ENCODE measurements at places on chromosomes 11 and 22. TPM values are rescaled to one million over a fixed set of nuclear protein-coding genes. Genes with fewer than 3 reads are reported as not detected.

DNA sequence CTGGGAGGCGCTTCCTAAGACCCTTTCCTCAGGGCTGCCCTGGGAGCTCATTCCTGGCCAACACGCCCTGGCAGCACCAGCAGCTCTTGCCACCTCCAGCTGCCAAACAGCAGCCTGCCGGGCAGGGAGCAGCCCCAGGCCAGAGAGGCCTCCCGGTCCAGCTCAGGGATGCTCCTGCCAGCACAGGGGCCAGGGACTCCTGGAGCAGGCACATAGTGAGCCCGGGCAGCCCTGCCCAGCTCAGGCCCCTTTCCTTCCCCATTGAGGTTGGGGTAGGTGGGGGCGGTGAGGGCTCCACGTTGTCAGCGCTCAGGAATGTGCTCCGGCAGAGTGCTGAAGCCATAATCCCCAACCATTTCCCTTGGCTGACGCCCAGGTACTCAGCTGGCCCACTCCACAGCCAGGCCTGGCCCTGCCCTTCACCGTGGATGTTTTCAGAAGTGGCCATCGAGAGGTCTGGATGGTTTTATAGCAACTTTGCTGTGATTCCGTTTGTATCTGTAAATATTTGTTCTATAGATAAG lies 7.6 kb downstream of the SLC39A13 start:
- DNase-seq: peak; percentile 89

DNA sequence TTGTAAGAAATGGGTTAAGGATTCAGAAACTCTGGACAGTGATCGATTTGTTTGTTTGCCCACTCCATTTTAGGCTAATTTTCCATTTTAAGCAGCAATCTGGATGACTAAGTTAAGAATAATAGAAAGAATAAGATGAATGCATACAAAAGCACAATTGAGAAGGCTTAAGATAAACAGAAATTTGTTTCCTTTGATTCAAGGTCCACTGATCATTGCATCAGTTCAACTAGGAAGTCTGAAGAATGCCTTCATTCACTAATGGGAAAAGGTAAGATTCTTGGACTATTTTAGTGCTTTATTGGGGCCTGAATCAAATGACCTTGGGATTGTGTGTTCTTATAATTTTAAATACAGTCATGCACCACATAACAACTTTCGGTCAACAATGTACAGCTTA lies 140.8 kb downstream of the CADM1 start:
- no peak for DNase-seq

DNA sequence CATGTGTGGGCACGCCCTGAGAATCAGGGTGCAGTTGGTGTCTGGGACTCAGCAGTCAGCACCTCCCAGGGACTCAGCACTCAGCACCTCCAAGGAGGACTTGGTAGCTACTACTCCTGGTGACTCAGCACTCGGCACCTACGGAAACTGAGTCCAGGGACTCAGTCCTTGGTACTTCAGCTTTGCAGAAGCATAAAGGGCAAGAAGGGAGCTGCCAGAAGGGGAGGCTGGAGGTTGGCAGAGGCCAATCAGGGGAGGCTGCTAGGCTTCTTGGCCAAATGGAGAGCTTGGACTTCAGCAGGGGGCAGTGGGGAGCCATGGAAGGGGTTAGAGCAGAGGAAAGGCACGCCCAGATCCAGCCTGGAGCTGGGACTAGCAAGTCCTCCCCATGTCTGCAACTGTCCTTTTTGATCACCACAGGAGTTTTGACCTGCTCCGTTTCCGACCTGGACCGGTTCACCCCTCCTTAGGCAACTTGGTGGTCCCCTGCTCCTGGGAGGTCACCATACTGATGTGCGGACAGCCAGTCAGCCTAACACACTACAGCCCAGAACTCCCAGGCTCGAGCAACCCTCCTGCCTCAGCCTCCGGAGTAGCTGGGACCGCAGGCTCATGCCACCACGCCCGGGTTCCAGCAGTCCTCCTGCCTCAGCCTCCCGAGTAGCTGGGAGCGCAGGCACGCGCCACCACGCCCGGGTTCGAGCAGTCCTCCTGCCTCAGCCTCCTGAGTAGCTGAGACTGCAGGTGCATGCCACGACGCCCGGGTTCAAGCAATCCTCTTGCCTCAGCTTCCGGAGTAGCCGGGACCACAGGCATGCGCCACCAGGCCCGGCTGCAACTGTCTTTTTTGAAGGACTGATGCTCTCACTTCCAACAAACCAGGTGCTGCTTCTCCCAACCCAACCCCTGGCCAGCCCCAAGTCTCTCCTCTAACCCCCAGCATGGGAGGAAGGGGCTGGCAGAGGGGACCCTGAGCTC lies 1.5 kb downstream of the ANO9 start:
- peak; percentile 56 for DNase-seq

- no peak for DNase-seq
These were observed 14.3 kb downstream of the CSNK1E start for GRCh38 chr22:38302906-38303305.

GRCh38 chr11:12540913-12541582 lies 133.2 kb upstream of the TEAD1 start:
- DNase-seq: no peak

GRCh38 chr22:22098457-22099193 lies 116.0 kb upstream of the TOP3B start:
- no peak for DNase-seq

- no peak for DNase-seq
These were observed 2.3 kb upstream of the WEE1 start for GRCh38 chr11:9571071-9571762.

- no peak for DNase-seq
These were observed 204.2 kb upstream of the TBCEL start for GRCh38 chr11:120819437-120820365.

- no peak for DNase-seq
These were observed 52.6 kb downstream of the RDX start for GRCh38 chr11:110243791-110244190.

- DNase-seq: peak; percentile 83
These were observed 84.8 kb downstream of the TP53I11 start for GRCh38 chr11:44865866-44866272.

GRCh38 chr22:19036523-19037273 lies 85.5 kb downstream of the DGCR2 start:
- no peak for DNase-seq

DEPDC7 gene
- 0.32 TPM for total RNA-seq

RSF1 gene
- total RNA-seq: 37.7 TPM

RPL27A gene
- 549 TPM for total RNA-seq

CELF1 gene
- total RNA-seq: 97.4 TPM

OR52E8 gene
- total RNA-seq: not detected

CNTF gene
- 0.73 TPM for total RNA-seq
